Keratinocyte (primary cell): ENCODE measurements at places on chromosomes 2 and 18. TPM values are rescaled to one million over a fixed set of nuclear protein-coding genes. Genes with fewer than 3 reads are reported as not detected.
A peak's percentile ranks its signal among the peaks of the same experiment; 100 is the strongest.

SLC5A7 gene
- not detected in 3 replicates for polyA plus RNA-seq

MC5R gene
- polyA plus RNA-seq = not detected in 3 replicates

ARHGAP28 gene
- 0.43 to 0.77 TPM (median 0.53 TPM) in 3 replicates for polyA plus RNA-seq

MYOM1 gene
- 0.01 to 0.22 TPM (median 0.03 TPM) in 3 replicates for polyA plus RNA-seq

RSAD2 gene
- polyA plus RNA-seq = 1.7 to 2.2 TPM (median 2.0 TPM) in 3 replicates

MGAT4A gene
- polyA plus RNA-seq = 0.17 to 0.81 TPM (median 0.27 TPM) in 3 replicates

STK36 gene
- 17.3 to 25.4 TPM (median 19.0 TPM) in 3 replicates for polyA plus RNA-seq

AQP12B gene
- not detected in 3 replicates for polyA plus RNA-seq

ACP1 gene
- polyA plus RNA-seq = 100.0 to 123 TPM (median 104 TPM) in 3 replicates

REG3G gene
- not detected in 3 replicates for polyA plus RNA-seq

DNA sequence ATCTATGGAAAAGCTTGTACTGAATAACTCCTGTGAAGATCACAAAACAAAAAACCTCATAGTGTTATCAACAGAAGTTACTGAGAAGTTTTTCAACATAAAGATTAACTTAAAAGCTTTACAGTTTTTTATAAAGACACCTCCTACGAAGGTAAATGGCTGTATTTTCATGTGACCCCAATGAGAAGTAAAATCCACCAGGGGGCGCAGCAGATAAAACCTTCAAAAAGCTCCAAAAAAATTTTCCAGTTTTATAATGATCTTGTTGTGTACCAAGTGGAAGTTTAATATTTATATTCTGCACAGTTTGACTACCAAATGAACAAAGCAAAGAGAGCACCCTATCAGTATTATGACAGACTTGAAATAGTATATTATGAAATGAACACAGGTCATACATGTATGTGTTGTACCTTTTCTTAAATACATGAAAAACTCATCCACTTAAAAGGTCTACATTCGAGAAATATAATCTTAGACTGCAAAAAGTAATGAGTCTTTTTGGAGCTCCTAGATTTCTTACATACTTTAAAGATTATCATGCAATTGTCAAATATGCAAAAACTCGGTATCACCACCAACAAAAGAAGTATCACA lies 38.5 kb downstream of the PNO1 start:
- no peak for DNase-seq
- peaks cover 22% of the 10 kb centered on the region for H3K4me1 ChIP-seq
- H3K27ac ChIP-seq = peak overlapping the region; percentile 23
- H3K36me3 ChIP-seq = no peaks in the 10 kb centered on the region

GRCh38 chr2:218962859-218963492 lies 3.5 kb downstream of the CDK5R2 start:
- peak overlapping the region; percentile 19 for H3K4me3 ChIP-seq
- peaks cover 10% of the 10 kb centered on the region for H3K4me1 ChIP-seq
- peak; percentile 32 for DNase-seq

DNA sequence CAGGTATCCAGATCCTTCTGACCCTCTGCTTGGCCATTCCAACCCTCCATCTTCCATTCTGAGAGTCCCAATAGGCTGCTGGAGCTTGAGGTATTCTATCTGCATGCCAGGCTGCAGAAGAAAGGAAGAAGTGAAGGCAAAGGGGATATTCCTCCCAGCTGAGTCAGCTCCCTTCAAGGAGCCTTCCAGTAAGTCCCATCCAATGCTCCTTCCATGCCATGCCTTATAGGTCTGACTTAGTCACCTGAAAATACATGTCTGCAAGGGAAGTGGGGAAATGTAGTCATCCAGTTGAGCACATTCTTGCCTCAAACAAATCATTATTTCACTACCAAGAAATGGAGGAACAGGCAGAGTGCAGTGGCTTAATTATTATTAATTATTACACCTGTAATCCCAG lies 464.6 kb downstream of the CNTNAP5 start:
- DNase-seq = no peak
- H3K27me3 ChIP-seq = no peaks in the 10 kb centered on the region
- no peak overlapping the region for H3K4me3 ChIP-seq
- no peaks in the 10 kb centered on the region for H3K36me3 ChIP-seq
- H3K4me1 ChIP-seq = no peaks in the 10 kb centered on the region
- no peak overlapping the region for H3K27ac ChIP-seq

DNA sequence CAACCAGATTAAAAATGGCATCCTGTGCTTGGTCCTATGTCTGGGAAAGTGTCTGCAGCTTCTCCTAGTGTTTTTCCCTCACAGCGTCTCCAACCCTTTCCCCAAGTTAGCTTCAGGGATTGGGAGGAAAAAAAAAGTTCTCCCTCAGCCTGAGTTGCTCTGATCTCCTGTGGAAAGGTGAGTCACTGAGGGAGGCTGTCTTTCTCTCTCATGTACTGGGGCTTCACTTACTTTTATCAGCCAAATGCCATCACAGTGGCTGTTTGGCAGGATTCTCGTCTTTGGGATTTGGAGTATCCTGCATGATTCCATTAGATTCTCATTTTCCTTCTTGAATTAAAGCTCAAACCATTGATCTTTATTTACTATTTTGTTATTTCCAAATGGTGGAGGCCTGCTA lies 18.1 kb downstream of the GTF2A1L start:
- no peaks in the 10 kb centered on the region for H3K4me1 ChIP-seq
- no peak for DNase-seq
- H3K27ac ChIP-seq = no peak overlapping the region
- no peaks in the 10 kb centered on the region for H3K27me3 ChIP-seq
- no peak overlapping the region for H3K4me3 ChIP-seq

GRCh38 chr2:209648714-209649113 lies 122.9 kb upstream of the UNC80 start:
- no peak overlapping the region for H3K27ac ChIP-seq
- no peak overlapping the region for H3K4me3 ChIP-seq
- H3K4me1 ChIP-seq = no peaks in the 10 kb centered on the region
- no peaks in the 10 kb centered on the region for H3K36me3 ChIP-seq

- DNase-seq = no peak
- no peaks in the 10 kb centered on the region for H3K27me3 ChIP-seq
- peaks cover 12% of the 10 kb centered on the region for H3K4me1 ChIP-seq
- no peaks in the 10 kb centered on the region for H3K36me3 ChIP-seq
- no peak overlapping the region for H3K27ac ChIP-seq
- no peak overlapping the region for H3K4me3 ChIP-seq
Measured at GRCh38 chr2:226059961-226060627, 660.6 kb downstream of the NYAP2 start.

GRCh38 chr2:218370410-218371063 lies 11.5 kb upstream of the SLC11A1 start:
- H3K27ac ChIP-seq = no peak overlapping the region
- H3K36me3 ChIP-seq = no peaks in the 10 kb centered on the region
- peaks cover 9% of the 10 kb centered on the region for H3K4me1 ChIP-seq

DNA sequence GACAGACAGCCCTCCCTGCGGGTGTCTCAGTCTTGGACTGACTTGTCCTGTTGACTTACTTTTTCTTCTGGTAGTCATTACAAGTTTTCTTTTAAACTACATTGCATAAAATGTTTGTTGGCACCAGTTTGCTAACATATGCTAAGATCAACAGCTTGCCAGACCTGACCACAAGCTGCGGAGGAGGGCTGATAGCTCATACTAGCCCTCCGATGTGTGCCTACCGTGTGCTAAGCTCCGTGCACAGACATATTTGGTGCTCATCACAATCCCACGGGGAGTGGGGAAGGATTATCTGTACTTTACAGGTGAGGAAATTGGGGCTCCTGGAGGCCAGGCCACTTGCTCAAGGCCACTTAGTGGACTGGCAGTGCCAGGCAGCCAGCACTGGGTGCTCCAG lies 72.8 kb upstream of the YPEL5 start:
- H3K4me1 ChIP-seq = no peaks in the 10 kb centered on the region
- no peak for DNase-seq
- H3K27ac ChIP-seq = no peak overlapping the region
- H3K4me3 ChIP-seq = no peak overlapping the region
- H3K36me3 ChIP-seq = no peaks in the 10 kb centered on the region
- peaks cover 10% of the 10 kb centered on the region for H3K27me3 ChIP-seq

- peaks cover 33% of the 10 kb centered on the region for H3K4me1 ChIP-seq
- no peak for DNase-seq
- peak overlapping the region; percentile 25 for H3K27ac ChIP-seq
- H3K27me3 ChIP-seq = no peaks in the 10 kb centered on the region
Measured at GRCh38 chr2:85277416-85278158, 50.2 kb downstream of the TGOLN2 start.

DNA sequence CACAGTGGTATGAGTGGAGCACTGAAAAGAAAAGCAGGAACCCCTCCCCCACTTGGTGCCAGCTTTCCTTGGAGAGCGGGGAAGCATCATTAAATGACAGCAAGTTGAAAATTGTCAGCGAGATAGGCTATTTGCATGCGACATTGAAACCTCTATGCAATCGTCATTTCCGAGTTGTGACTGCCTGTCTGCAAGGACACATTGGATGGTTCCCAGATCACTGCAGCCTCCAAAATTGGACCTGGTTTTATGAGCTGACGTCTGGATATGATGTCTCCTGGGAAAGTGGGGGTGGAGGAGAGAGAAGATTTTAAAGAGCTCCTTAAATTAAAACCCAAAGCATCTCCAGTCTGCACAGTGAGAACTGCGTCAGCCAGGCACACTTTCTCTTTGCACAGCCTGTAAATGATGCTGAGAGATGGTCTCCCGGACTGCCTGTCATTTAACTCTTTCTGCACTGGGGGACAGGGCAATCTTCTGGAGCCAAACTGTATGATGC lies 57.8 kb upstream of the KIF5C start:
- no peak overlapping the region for H3K4me3 ChIP-seq
- peaks cover 3% of the 10 kb centered on the region for H3K27me3 ChIP-seq
- no peaks in the 10 kb centered on the region for H3K36me3 ChIP-seq
- no peaks in the 10 kb centered on the region for H3K4me1 ChIP-seq
- DNase-seq = no peak
- H3K27ac ChIP-seq = no peak overlapping the region

GRCh38 chr2:122856696-122857095 lies 1101.2 kb downstream of the TSN start:
- H3K4me3 ChIP-seq = no peak overlapping the region
- no peaks in the 10 kb centered on the region for H3K27me3 ChIP-seq
- H3K36me3 ChIP-seq = no peaks in the 10 kb centered on the region
- no peak overlapping the region for H3K27ac ChIP-seq
